ENCODE measurements at places on chromosomes 1 and 21. TPM values are rescaled to one million over a fixed set of nuclear protein-coding genes. Genes with fewer than 3 reads are reported as not detected.

- DNase-seq: no peak
Observed at GRCh38 chr1:221170171-221170570, 290.9 kb downstream of the HLX start.

GRCh38 chr1:115229016-115229415 lies 109.0 kb downstream of the NGF start:
- no peak for DNase-seq

Gene ANKRD35
- 1.1 TPM for total RNA-seq

Gene NOC2L
- total RNA-seq: 105 TPM

Gene NR1I3
- total RNA-seq: not detected

GRCh38 chr1:172723251-172723650 lies 64.3 kb downstream of the FASLG start:
- DNase-seq: peak; percentile 31

Gene TENT5C
- 5.3 TPM for total RNA-seq

Gene GNAT2
- total RNA-seq: 0.36 TPM

DNA sequence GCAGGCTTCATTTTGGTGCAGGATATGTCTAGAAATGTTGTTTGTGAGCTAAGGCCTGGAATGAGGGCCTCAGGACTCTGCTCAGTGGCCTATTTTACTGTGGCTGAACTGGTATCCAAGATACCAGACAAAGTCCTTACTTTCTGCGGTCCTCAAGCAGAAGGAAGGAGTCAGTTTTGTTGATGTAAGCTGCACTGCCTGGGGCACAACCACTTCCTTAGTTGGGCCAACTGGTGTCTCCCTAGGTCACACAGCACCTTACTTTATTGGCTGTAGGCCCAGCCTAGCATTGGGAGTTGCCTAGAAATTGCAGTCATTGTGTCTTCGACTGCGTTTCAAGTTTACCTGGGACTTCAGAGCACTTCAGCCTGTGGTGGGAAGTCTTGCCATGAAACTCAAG lies 1322.7 kb downstream of the AMY1C start:
- no peak for DNase-seq

GRCh38 chr1:21703318-21703963 lies 34.3 kb upstream of the RAP1GAP start:
- peak; percentile 88 for DNase-seq

Gene SAMD13
- total RNA-seq: 0.56 TPM

Gene CYB561D1
- 5.7 TPM for total RNA-seq

DNA sequence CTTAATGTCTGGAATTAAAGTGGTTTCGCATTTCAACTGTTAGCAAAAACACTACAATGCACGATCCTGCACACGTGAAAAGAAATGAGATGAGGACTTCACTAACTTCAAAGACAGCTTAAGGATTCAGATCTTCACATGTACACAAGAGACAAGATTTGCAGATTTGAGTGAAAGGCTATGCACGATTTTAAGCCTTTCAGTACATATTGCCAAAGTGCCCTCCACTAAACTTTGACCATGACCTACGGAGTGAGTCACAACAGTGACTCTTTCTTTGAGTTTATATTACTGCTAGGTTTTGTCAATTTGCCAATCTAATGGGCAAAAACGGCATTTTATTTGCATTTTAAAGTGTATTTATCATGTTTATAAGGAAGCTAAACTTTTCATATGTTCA lies 41.2 kb upstream of the CR1L start:
- peak; percentile 57 for DNase-seq

DNA sequence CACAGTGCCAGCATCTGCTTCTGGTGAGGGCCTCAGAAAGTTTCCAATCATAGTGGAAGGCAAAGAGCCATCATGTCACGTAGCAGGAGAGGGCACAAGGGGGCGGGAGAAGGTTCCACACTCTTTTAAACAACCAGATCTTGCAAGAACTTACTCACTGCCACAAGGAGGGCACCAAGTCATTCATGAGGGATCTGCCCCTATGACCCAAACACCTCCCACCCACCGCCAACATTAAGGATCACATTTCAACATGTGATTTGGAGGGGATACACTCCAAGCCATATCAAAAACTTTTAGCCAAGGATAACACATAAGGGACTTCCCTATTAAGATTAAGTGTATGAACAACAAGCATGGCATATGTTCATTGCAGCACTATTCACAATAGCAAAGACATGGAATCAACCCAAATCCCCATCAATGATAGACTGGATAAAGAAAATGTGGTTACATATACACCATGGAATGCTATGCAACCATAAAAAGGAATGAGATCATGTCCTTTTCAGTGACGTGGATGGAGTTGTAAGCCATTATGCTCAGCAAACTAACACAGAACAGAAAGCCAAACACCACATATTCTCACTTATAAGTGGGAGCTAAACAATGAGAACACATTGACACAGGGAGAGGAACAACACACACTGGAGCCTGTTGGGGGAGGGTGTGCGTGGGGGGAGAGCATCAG lies 19.9 kb upstream of the SLC35F3 start:
- no peak for DNase-seq

Gene RCAN1
- 183 TPM for total RNA-seq

DNA sequence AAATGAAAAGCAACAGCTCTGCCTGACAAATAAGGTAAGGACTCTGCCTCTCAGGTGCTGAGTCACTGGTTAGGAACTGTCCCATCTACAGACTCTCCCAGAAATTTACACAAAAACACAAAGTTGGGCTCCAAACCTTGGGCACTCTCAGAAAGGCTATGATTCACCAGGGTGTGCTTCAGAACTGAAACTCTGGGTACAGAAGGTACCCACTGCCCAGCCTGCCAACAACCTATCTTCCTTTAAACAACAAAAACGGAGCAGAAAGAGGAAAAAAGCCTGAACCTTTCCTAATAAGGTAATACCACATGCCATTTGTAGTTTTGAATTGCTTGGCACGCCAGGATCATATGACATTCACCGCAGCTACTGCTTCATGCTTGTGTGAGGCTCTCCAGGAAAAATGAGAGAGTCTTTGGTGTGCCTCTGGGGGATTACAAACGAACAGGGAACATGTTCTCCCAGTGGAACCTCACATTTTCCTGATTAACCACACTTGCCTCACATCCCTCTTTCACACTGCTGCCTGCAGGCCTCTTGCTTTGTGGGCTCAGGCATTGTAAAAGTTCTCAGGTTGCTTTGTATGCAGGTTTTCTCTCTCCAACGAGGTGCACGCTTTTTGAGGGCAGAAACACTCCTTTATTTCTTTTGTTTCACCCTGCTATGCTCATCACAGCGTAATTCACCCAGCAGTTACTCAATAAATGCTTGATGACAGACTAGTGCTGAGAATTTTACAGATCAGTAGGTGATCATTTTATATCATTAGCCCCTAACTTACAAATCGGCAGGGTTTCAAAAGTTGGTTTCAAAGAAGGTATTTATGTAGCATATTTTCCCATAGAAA lies 65.1 kb downstream of the GADD45A start:
- DNase-seq: peak; percentile 83

Gene CRYBG2
- total RNA-seq: not detected

DNA sequence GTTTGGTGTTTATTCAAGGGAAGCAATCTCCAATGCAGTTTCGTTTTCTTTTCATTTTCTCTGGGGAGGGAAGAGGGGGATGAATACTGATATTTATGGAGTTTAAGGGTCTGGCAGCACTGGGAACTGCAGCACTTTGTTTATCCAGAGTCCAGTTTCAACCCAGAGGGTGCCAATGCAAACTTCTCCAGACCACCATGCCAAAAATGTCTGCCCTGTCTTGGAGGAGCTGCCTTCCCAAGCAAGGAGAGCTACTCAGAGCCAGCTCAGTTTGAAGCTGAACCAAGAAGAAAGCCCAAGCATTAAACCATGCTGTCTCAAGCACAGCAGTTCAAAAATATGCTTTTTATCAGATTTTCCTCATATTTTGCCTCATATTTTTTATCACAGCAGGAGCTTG lies 589.7 kb downstream of the LMO4 start:
- DNase-seq: no peak

Gene FNDC5
- 1.7 TPM for total RNA-seq

DNA sequence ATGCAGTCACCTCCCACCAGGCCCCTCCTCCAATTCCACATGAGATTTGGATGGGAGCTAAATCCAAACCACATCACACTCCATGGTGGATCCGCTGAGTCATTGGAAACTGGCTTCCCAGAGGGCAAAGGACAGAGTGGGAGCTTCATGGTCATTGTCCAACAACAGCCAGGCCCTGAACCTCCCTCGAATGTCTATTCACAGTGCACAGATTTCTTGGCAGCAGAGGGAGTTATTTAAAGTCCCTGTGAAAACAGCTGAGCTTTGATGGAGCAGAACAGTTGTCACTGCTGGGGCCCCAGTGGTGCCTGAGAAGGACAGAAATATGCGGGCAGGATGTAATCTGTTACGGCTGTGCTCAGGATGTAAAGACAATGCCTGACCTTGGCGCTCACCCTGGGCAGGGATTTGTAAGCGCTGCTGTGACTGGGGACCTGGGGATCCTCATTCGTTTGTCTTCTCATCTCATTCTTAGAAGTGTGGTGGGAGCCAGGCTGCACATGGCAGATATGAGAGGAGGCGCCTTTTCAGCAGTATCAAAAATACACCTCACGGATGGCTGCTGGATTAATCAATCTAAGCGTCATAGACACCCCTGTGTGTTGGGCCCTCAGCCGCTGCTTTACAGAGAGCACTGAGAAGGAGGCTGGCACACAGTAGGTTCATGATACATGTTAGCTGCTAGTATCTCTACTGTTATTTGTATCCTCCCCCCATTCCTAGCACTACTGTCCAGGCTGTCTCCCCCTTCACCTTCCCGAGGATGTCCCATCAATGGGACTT lies 439.4 kb downstream of the PTPRU start:
- DNase-seq: no peak

Gene LGALS8
- total RNA-seq: 57.7 TPM

GRCh38 chr1:37901191-37901892 lies 42.0 kb upstream of the MTF1 start:
- no peak for DNase-seq

GRCh38 chr1:110094931-110095654 lies 17.1 kb upstream of the UBL4B start:
- DNase-seq: no peak

Gene CRNN
- not detected for total RNA-seq

GRCh38 chr1:206117151-206117948 lies at the start of gene AVPR1B:
Gene AVPR1B, minus strand, starts transcription at chr1:206117388. Its CDS starts 498 bp downstream, at chr1:206116890.
- DNase-seq: peak; percentile 15

Gene TAS1R1
- total RNA-seq: not detected

Gene WDR64
- total RNA-seq: not detected

DNA sequence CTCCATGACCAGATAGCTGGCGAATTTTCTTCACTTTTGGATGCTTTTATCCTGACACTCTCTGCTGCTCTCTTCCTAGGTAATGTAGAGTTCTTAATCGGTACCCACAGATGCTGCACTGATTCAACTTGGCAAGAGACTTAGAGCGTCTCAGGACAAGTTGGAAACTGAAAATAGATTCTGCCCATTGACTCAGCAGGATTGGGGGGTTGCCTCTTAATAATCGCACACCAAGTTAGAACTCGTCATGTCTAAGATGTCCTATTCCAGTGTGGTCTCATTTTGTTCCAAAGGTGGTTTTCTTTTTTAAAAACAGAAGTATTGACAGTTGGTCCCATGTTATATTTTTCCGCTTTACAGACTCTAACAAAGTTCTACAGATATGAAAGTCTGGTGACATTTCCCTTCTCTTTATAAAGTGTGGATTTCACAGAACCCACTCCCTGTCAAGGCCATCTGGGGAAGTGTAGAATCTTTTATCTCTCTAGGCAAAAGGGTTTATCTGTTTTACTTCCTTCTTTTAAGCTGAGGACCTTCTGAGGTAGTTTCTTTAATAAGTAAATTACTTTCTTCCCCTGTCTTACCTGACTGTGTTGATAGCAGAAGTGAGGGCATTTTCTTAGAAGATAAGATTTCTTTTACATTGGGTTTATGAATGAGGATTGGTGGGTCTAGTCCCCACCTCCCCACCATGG lies 12.1 kb upstream of the DIPK1A start:
- DNase-seq: no peak

- no peak for DNase-seq
Observed at GRCh38 chr1:118023199-118023598, 93.7 kb downstream of the WDR3 start.

DNA sequence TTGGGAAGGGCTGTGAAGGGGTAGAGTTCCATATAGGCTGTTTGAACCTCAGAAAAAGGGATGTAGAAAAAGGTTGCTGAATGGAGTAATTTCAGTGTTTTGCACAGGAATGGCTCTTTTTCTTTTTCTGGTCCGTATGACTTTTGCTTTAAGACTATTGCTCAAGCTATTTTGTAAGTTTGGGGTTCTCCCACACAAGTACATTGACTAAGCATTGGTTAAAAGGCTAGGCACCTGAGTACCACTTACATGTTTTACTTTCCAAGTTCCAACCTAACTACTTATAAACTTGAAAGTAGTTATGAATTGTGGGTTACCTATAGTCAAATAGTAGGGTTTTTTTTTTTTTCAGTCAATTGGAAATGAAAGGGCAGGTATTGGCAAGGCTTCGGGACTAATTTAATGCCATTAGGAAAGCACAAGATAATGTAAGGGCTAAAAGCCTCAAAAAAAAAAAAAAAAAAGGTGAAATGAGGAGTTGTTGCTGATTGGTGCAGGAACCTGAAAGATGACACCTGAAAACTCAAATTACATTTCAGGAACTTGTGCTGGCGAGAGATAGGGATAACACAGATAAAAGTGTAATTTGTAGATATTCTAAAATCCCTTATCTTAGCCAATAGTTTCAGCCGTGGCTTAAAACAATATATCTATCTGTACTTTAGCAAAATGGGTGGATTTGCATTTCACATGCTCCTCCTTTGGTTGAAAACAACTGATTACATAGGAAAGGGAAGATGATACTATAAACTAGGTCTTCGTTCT lies 209.5 kb downstream of the RPS6KC1 start:
- DNase-seq: no peak

- no peak for DNase-seq
Observed at GRCh38 chr1:7109901-7110300, 324.6 kb downstream of the CAMTA1 start.

- DNase-seq: no peak
Observed at GRCh38 chr1:52153898-52154297, 12.0 kb downstream of the ZFYVE9 start.

Gene IGSF9
- total RNA-seq: not detected

- no peak for DNase-seq
Observed at GRCh38 chr21:34190576-34191321, 117.4 kb downstream of the MRPS6 start.

Gene OR2T3
- not detected for total RNA-seq

DNA sequence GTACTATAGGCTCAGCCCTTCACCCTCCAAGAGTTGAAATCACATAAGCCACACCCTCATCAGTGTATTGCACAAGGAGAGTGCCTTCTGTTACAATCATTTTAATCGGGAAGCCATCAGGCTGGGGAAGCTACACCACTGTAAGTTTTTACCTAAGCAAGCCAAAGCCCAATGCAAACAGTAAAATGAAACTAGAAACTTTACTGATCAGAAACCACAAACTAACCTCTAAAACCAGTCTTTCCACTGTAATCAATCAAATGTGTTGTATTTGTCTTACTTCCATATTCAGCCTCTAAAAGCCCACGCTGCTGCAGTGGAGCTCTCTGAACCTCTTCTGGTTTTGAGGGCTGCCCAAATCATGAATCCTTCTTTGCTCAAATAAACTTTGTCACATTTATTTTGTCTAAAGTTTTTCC lies 26.2 kb downstream of the CAPN8 start:
- no peak for DNase-seq

GRCh38 chr1:20308569-20308968 lies 17.9 kb downstream of the VWA5B1 start:
- DNase-seq: no peak

GRCh38 chr1:160410406-160411005 lies 10.1 kb downstream of the VANGL2 start:
- no peak for DNase-seq

All from IMR-90 (cell line).